Esophagus squamous epithelium (tissue), 5 donors: ENCODE measurements at places on chromosomes 13 and 19.

- DNase-seq = no peak
Observed at GRCh38 chr19:14391156-14391821, 10.0 kb downstream of the ADGRE5 start.

GRCh38 chr19:9538183-9539058 lies at the start of gene ZNF426:
ZNF426 (minus strand) TSS chr19:9538645; CDS start chr19:9536232, 2,413 bp downstream.
- DNase-seq = peak; percentile 42

GRCh38 chr13:52845766-52846566 lies 2.5 kb downstream of the PCDH8 start:
- no peak for DNase-seq

GRCh38 chr19:27767234-27767633 lies 1445.7 kb downstream of the UQCRFS1 start:
- DNase-seq = no peak

GRCh38 chr13:44207476-44207875 lies 166.1 kb upstream of the SERP2 start:
- no peak for DNase-seq

GRCh38 chr19:6736169-6736916 lies 1.0 kb downstream of the GPR108 start:
- DNase-seq = peak; percentile 45

- DNase-seq = no peak
Observed at GRCh38 chr13:28685892-28686291, 27.0 kb downstream of the POMP start.

DNA sequence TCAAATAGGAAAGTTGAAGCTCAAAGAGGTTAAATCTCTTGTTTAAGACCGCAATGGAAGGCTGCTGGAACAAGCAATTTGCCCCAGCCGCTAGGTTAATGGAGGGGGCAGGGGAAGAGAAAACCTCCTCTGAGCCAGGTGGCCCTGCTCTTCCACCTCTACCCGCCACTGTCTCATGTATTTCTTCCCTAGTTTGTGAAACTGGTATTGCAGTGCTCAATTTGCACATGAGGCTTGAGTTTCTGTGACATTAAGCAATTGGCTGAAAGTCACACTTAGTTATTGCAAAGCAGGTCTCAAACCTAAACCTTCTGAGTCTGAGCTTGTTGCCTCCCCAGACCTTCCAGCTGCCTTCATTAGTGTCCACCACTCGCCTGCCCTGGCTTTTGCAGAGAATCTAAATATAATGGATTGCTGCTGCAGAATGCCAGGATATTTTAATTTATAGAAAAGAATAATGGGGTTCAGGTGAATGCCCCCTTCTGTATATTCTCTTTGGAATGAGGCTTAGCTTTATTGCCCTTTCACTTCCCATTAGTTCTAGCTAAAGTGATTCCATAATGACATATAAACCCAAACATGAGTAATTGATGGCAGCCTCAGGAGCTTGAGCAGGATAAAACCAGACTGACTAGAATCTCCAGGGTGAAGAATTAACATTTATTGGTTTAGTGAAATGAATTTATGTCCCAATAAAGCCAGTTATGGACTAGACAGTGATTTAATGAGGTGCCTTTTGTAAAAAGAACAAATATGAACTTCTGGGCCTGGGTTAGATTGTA lies 27.0 kb upstream of the OLFM4 start:
- no peak for DNase-seq

GRCh38 chr13:24147570-24147963 lies 13.0 kb upstream of the SPATA13 start:
- no peak for DNase-seq

- DNase-seq = no peak
Observed at GRCh38 chr19:48148576-48148975, 21.6 kb downstream of the LIG1 start.

- DNase-seq = no peak
Observed at GRCh38 chr19:30784850-30785457, 412.8 kb downstream of the ZNF536 start.

GRCh38 chr13:59269476-59269875 lies 894.3 kb downstream of the DIAPH3 start:
- no peak for DNase-seq

DNA sequence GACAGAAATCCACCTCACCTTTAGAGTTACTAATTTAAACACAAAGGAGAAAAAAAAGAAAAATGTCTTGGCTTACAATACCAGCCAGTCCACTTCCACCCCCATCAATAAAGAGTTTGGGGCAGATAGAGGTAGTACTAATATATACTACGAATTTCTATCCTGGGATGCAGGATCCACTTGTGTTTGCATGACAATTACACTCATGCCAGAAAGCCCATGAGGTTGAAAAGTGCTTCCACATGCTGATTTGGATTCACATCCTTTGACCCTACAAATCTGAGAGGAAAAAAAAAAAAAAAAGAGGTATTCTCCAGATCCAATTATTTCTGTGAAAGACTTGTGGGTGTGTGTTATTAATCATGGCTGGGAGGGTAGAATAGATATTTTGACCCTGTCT lies 335.2 kb downstream of the SLITRK1 start:
- no peak for DNase-seq

GRCh38 chr13:28473044-28473443 lies 21.9 kb downstream of the FLT1 start:
- no peak for DNase-seq

DNA sequence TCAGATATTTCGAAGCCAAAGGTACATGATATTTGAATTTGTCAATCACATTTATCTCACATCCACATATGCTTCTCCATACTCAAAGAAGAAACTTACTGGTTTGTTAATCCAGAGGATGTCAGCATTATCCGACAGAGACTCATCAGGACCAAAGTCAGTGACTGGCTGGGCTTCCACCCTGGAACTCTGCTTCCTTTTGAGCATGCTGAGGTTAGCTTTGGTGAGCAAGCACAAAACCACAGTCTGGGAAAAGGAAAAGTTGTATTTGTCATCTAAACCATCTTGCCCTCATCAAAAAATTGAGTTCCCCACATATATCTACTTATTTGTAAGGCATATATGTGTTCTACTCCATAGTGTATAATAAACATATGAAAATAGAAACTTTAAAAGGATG lies 17.4 kb downstream of the NALCN start:
- DNase-seq = no peak

GRCh38 chr19:35869327-35870123 lies 1.2 kb downstream of the APLP1 start:
- no peak for DNase-seq

- no peak for DNase-seq
Observed at GRCh38 chr13:114026481-114026880, 52.6 kb upstream of the C13orf46 start.

DNA sequence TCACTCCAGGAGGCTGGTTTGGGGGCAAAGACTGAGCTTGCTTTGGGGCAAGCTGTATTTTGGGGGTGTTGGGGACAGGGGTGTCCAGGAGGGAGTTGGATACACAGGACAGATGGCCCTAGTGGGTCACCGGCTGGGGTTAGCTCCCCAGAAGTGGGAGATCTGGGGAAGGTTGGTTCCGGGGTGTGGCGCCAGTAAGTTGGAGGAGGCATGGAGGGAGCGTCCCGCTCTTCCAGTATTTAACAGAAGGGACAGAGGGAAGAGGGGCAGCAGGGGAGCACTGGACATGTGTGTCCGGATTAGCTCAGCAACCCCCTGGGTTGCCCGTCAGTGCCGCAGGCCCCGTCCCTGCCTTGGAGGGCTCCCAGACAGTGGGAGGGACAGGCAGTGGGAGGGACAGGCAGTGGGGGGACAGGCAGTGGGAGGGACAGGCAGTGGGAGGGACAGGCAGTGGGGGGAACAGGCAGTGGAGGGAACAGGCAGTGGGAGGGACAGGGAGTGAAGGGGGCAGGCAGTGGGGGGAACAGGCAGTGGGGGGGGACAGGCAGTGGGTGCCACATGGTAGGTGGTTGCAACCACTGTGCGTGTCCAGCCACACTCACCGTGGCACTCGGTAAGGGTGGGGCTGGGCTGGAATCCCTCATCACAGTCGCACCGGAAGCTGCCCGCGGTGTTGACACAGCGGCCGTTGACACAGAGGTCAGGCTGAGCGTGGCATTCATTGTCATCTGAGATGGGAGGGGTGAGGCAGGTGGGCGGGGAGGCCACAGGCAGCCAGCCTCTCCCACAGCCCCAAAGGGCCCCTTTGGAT lies 33.2 kb downstream of the CCL25 start:
- no peak for DNase-seq

- no peak for DNase-seq
Observed at GRCh38 chr13:99085139-99085807, 107.4 kb upstream of the DOCK9 start.

GRCh38 chr19:29040292-29040691 lies 172.7 kb downstream of the UQCRFS1 start:
- no peak for DNase-seq

- no peak for DNase-seq
Observed at GRCh38 chr19:48836089-48837017, at the start of gene HSD17B14. HSD17B14 (minus strand) TSS chr19:48836491; CDS start chr19:48836411, 80 bp downstream.

DNA sequence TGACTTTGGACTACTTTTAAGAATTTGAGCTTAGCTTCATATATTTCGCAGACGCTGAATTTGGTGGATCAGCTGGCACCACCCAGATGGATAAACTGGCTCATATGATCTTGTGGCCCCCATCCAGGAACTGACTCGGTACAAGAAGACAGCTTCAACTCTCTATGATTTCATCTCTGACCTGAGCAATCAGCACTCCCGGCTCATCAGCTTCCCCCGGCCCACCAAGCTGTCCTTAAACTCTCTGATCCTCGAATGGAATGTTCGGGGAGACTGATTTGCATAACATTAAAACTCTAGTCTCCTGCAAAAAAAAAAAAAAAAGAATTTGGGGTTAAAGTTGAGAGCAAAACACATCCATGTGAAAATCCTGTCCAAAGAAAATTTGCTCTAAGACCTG lies 71.4 kb upstream of the IRS2 start:
- no peak for DNase-seq

DNA sequence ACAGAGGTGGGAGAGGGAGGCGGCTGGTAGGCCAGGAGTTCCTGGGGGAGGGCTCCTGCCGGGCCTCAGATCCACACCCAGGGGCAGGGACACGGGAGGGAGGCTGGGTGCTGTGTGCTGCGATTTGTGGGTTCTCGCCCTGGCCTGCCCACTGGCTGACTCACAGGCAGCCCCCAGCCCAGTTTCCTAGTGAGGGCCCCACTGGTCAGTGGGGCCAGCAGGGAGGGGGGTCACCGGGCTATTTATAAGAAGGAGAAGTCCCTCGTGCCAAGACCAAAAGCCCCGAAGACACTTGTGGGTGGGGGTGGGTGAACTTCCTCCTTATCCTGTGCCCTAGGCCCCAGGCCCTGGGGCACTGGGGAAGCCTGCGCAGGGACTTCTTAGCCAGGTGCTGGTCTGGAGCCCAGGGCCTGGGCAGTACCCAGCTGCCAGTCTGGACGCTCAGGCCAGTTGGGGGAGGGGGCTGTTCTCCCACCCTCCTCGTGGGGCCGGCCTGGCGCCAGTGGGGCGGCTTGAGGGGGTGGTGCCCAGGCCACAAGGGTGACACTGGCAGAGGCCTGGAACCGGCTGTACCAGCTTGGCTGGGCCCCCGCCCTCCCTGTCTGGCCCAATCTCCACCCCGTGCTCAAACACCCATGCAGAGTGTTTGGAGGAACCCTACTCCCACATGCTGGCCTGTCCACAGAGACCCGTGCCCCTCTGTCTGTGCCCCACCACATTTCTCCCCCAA lies 5.0 kb upstream of the JUNB start:
- peak; percentile 50 for DNase-seq

- DNase-seq = no peak
Observed at GRCh38 chr19:8196271-8196927, 12.8 kb upstream of the CERS4 start.

GRCh38 chr13:51733374-51734298 lies 70.3 kb downstream of the DHRS12 start:
- no peak for DNase-seq
